Left renal cortex interstitium (tissue), 4 donors: ENCODE measurements at places on chromosomes 2 and 18.
A peak's percentile ranks its signal among the peaks of the same experiment; 100 is the strongest.

GRCh38 chr2:224377751-224378700 is 23.9 kb downstream of the FAM124B start:
- DNase-seq: no peak

DNA sequence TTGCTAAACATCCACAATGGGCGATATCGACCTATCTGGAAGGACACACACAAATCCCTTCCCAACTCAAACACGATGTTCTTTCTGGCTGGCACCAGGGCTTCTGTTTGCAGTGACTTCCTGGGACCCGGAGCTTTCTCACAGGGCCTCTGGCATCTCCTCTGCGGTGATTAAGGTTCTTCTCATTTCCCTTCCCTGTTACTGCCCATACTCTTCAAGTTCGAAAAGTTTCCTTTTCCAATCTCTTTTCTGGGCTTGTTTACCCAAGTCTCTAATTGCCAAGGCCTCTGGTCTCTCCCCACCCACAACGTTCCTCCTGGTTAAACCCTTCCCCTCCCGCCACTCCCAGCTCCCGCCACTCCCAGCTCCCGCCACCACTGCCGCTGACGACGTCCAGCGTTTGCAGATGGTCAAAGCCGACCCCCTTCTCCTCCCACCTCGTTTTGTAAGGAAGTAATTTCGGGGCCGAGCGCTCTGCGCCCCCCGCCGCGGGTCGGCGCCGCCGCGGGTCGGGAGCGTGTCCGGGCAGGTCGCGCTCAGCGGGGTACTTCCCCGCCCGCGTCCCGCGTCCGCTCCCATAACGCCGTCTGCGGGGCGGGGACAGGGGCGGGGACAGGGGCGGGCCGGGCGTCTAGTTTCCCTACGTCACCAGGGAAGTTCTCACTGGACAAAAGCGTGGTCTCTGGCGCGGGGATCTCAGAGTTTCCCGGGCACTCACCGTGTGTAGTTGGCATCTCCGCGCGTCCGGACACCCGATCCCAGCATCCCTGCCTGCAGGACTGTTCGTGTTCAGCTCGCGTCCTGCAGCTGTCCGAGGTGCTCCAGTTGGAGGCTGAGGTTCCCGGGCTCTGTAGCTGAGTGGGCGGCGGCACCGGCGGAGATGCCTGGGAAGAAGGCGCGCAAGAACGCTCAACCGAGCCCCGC is at the start of gene PMAIP1:
Gene PMAIP1 (plus strand): TSS at position 699 of the 924 bp plus-strand sequence. CDS start 182 bp downstream, at position 881.
- peak; percentile 78 for DNase-seq

- DNase-seq: no peak
Measured at GRCh38 chr2:10387033-10387432, 61.1 kb downstream of the ODC1 start.

GRCh38 chr18:13511961-13512577 is 214.3 kb downstream of the FAM210A start:
- no peak for DNase-seq

- no peak for DNase-seq
Measured at GRCh38 chr2:26457251-26457666, 20.7 kb downstream of the OTOF start.

- no peak for DNase-seq
Measured at GRCh38 chr2:16170675-16171424, 230.5 kb downstream of the MYCN start.

GRCh38 chr2:130370490-130370889 is 14.6 kb downstream of the PTPN18 start:
- DNase-seq: no peak

- DNase-seq: no peak
Measured at GRCh38 chr2:145411493-145411892, 891.6 kb upstream of the ZEB2 start.
